ENCODE measurements at places on chromosomes 12 and 14.

DNA sequence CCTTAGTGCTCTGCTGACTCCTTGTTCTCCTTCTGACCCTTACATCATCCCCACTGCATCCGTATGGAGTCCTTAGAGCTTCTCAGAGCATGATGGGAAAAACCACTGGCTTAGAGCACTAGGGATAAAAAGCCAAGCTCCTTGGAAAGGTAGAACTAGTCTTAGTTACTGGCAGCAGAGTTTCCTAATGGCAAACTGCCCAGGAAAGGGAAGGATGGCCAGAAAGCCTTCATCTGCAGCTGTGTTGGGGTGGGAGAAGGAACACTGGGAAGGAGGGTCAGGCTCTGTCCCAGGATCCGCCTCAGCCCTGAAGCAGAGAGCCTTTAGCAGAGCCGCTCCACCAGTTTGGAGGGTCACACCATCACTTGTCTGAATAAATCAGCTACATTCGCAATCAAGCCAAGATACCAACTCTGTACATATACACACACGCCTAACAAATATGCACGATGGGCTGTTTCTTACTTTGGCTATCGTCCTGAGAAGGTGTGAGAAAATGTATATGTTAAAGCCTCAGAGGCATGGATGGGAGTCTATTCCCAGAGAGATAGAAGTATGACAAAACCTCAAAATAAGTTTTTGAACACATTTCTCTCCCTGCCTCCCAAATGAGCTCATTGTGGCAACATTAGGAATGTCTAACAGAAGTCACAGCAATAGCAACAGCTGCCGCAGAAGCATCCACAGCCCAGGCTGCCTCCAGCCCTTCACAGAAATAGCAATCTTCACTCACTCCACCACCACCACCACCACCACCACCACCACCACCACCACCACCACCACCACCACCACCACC, 18.6 kb upstream of the GALNT8 start:
- no peak for DNase-seq

DNA sequence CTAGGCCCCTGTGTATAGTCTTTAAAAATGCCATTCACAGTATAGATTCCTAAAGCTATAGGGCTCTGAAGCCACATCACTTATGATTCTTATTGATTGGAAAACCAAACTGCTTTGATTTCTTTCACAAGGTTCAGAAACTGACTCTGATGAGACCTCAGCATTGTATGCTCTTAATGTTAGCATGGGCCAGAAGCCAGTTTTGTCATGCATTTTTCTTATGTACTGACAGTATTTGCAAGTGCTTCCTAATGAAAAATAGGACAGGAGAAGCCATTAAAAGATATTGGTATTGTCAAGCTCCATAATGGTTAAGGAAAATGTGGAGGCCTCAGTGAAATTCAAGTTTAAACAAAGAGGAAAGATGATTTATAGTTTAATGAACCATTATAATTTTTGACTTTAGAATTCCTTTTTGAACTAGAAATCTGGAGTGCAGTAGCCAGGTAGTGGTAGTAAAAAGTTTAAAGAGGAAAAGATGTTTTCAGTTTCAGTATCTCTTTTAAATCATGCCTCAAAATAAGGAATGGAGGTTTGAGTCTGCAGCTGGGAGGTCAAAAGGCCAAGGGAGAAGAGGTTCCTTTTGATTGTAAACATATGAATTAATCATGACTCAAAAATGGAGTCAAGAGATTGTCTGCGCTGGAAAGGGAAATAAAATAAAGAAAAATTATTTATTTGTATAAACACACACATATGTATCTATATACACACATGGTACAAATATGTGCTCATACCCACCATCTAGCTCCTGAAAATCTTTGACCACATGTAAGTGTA, 388.1 kb upstream of the PRICKLE1 start:
- no peak for DNase-seq

DNA sequence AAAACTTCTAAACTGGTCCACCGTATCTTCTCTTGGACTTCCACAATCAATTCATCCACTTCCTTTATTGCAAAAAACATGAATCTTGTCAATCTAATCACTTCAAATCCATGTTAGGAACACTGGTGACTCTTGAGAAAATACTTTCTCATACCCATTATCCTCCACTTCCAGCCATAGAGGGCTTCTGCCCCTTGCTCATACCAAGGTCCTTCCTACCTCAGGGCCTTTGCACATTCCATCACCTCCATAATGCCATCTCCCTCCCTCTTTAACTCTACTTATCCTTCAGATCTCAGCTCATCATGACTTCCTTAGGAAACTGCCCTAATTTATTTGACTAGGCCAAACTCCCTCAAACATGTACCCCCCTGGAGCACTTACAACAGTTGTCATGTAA, 16.6 kb downstream of the STXBP6 start:
- no peak for DNase-seq

- DNase-seq = no peak
Measured at GRCh38 chr12:49893753-49894750, 9.6 kb downstream of the FAIM2 start.

- no peak for DNase-seq
Measured at GRCh38 chr12:20602641-20603391, 92.3 kb upstream of the SLCO1C1 start.

- no peak for DNase-seq
Measured at GRCh38 chr12:93710574-93710926, 33.4 kb downstream of the CRADD start.

- no peak for DNase-seq
Measured at GRCh38 chr12:51669271-51669670, 78.2 kb downstream of the SCN8A start.

GRCh38 chr14:52351233-52352060, 37.3 kb downstream of the PTGER2 start:
- DNase-seq = no peak

DNA sequence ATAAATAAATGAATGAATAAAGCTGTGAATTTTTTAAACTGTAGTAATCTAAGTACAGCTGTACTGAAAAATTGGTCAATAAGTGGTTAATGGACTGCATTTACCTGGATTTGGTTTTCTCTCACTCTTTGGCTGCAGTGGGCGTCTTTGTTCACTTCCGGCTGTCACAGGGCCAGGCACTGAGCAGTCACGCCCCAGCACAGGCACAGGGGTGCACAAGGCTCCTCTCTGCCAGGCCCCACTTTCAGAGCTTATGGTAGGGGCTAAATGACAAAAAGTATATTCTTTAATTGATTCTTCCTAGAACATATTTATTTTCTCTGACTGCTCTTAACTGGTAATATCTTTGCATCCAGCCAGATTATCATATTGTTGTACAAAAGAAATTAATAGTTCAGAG, 70.6 kb upstream of the DYNC1H1 start:
- no peak for DNase-seq

DNA sequence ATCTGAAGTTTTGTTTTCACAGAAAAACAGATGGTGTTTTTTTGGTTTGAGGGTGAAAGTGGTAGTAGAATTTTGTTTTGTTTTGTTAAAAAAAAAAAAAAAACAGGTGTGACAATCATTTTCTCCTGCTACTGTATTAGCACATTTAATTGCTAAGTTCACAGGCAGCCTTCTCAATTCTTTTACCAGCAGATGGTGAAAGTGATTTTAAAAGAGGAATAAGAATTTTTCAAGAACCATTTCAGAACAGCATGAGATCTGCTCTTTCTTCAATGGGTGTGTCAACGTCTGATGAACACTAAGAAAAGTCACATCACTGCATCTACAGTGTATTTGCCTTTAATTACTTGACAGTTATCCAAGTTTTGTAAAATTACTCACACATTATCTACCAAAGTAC, 303.7 kb upstream of the USP15 start:
- no peak for DNase-seq

Measured in stimulated activated CD4-positive, alpha-beta T cell treated with anti-CD3 and anti-CD28 coated beads, Interleukin-15, amount 100 ng/mL, for 1 hour (primary cell).